Activated CD4-positive, CD25-positive, alpha-beta regulatory T cell (primary cell): ENCODE measurements at places on chromosomes 16 and 17.

GRCh38 chr16:89358030-89359005, 132.0 kb downstream of the ANKRD11 start:
- no peak for DNase-seq

GRCh38 chr17:28484296-28484695, 10.9 kb downstream of the SLC13A2 start:
- no peak for DNase-seq

GRCh38 chr16:53166099-53166498, 111.3 kb downstream of the CHD9 start:
- DNase-seq = no peak

GRCh38 chr17:74213861-74214391, 555 bp downstream of the TTYH2 start:
- no peak for DNase-seq

DNA sequence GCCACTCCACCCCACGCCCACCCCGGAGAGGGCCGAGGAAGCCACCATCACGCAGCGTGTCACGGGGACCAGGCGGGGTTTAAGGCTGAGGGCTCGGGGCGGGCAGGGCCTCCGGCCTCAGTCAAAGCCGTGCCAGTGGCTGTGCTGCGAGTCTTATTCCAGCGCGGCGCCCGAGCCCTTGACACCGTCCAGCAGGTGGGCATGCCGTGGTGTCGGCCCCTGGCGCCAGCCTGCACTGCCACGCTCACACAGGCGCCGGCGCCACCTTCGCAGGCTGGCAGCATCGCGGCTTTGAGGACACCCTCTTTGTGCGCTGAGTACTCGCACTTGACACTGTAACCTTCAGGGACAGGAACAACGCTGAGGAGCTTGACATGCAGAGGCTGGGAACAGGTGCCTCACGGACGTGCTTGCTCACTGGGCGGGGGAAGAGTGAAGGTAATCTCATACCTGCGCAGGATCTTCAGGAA, 34.0 kb upstream of the ZNF629 start:
- DNase-seq = no peak

- DNase-seq = no peak
Measured at GRCh38 chr17:50087912-50088405, 7.2 kb upstream of the PDK2 start.

GRCh38 chr17:70121126-70121525, 46.1 kb downstream of the KCNJ16 start:
- DNase-seq = no peak

DNA sequence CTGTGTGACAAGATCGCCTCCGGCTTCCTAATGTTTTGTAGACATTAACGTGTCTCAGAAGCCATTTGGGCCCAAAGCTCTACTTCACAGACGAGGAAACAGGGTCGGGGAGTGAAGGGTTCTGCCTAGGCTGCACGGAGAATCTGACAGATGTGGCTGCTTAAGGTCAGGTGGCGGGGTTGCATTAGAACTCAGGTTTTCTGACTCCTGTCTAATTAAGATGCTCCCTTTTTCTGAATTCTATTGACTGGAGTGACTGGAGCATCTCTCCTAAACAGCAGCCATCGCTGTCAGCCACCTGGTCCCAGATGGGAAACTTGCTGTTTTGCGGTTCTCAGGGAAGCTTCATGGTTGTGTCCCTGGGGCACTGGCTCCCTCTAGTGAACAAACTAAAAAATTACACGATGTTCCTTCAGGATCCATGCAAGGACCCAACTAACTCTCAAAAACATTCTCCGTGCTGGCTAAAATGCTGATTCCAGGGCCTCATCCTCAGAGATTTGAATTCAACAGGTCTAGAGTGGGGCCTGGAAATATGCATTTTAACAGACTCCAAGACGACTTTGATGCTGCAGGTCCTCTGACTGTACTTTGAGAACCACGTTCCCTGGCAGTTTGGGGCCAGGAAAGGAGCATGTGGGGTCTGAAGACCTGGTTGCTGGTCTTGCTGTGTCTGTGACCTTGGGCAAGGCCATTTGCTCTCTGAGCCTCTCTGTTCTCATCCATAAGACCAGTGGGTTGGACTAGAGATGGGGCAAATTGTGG, 117.4 kb downstream of the IRF8 start:
- DNase-seq = no peak

- DNase-seq = no peak
Measured at GRCh38 chr16:53220585-53220984, 165.8 kb downstream of the CHD9 start.

- DNase-seq = no peak
Measured at GRCh38 chr16:50271148-50272041, 5.0 kb downstream of the ADCY7 start.

DNA sequence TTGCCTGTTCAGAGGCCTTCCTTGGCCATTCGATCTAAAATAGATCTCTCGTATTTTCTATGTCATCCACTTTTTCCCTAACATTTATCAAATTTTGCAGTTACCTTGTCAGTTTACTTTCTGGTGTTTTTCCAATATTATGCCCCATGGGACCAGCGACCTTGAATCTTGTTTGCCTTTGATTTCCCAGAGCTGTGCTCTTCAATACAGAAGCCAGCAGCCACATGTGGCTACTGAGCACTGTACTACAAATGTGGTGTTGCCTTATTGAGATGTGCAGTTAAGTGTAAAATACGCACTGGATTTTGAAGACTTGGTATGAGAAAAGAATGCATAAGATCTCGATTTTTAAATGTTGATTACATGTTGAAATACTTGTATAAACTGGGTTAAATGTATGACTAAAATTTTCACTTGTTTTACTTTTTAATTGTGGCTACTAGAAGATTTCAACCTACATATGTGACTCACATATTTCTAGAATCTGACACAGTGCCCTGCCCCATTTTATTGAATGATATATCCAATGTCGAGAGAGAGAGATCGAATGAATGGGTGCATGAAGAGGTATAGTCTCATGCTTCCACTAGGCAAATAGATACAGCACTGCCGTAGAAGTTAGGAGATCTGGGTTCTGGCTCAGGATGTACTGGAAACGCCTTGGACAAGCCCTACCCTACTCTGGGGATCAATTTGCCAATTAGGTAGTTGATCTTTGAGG, 824 bp upstream of the PSME3 start:
- no peak for DNase-seq
